Stimulated activated naive CD4-positive, alpha-beta T cell treated with Interleukin-2 at 50 U/mL for 16 hours (primary cell): ENCODE measurements at places on chromosomes 5 and 9.

DNA sequence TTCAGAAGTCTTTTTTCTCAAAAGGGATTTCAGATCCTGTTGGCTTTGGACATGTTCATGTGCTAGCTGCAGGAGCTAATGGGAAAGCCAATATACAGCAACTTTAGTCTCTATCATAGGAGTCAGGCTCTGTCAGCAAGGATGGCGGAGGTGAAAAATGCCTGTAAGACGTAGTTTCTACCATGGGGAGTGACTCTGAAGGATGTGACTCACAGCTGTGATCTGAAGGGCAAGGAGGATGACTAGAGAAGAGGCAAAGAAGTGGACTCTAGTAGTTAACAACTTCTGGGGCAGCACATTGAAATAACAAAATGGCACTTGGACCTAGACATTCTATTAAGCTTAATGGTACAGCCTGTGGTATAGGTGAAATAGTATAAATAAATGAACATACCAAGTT is 3.1 kb upstream of the NDUFS4 start:
- no peak for DNase-seq

- peak; percentile 50 for DNase-seq
Measured at GRCh38 chr5:159106569-159107282, 7.0 kb upstream of the EBF1 start.

- no peak for DNase-seq
Measured at GRCh38 chr9:106972082-106972481, 109.1 kb downstream of the ZNF462 start.

GRCh38 chr5:75536694-75537360 is 25.1 kb downstream of the POLK start:
- DNase-seq, result no peak

- no peak for DNase-seq
Measured at GRCh38 chr5:161966564-161966963, 101.0 kb upstream of the GABRG2 start.

GRCh38 chr5:11104210-11104609 is 343.2 kb upstream of the DAP start:
- no peak for DNase-seq

- no peak for DNase-seq
Measured at GRCh38 chr5:120463006-120463680, 957 bp upstream of the PRR16 start.

DNA sequence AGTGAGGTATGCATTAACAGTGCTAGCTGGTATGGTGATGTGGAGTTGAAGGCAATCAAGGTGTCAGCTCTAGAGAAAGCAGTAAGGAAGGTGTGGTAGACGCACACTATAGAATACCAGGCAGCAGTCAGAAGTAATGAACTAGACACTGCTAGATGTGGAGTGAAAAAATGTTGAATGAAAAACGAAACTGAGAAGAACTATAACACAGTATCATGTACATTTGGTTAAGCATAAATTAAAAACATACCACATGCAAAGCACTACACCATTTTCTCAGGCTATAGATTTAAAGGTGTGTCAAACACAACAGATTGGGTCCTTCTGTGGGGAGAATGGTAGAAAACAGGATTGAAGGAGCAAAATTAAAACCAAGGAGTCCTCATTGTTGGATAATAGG is 15.4 kb downstream of the ZNF622 start:
- no peak for DNase-seq

DNA sequence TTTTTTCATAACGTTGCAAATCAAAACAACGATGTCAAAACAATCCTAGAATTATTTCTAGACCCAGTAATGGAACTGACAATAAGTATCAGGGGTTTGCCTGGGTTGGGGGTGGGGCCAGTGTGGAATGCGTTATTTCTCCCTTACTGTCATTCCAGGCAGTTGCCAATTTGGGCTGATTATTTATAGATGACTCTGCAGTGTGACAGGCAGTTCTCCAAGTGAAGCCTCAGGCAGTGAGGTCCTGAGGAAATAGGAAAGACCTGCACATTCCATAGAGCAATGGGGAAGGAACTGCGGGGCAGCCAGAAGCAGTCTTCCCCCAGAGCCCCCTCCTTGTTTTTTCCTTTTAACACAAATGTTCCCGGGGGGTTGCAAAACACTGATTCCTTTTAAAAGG is 179.0 kb downstream of the YTHDC2 start:
- no peak for DNase-seq

- DNase-seq, result no peak
Measured at GRCh38 chr5:76388236-76388635, 14.8 kb upstream of the IQGAP2 start.
